ENCODE measurements at places on chromosomes 6 and 20.

- no peak for DNase-seq
Observed at GRCh38 chr6:131443514-131443913, 129.5 kb upstream of the ARG1 start.

GRCh38 chr6:6384520-6384919 is 64.1 kb upstream of the F13A1 start:
- DNase-seq = no peak

- DNase-seq = no peak
Observed at GRCh38 chr20:48203252-48203651, 418.0 kb upstream of the SULF2 start.

DNA sequence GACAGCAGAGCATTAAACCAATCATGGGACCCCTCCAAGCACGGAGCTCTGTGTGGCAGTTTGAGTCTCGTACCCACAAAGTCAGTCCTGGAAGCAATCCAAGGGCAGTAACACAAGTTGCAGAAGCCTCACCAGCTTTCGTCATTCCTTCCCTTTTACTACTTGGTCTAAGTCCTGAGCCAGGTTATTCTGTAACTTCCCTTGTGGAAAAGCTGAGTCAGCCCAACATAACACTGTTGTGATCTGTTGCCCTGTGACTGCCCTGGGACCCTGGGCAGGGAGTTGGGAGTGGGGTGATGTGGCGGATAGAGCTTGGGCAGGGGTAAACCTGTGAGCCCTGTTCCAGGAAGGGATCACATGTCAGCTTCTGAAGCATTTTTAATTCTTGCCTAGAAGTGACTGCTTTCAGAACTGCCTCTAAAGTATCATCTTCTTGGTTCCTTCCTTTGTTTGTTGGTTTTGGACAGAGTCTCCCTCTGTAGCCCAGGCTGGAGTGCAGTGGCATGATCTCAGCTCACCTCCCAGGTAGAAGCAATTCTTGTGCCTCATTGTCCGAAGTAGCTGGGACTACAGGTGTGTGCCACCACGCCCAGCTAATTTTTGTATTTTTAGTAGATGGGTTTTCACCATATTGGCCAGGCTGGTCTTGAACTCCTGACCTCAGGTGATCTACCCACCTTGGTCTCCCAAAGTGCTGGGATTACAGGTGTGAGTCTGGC is 183.7 kb upstream of the JAG1 start:
- peak; percentile 73 for DNase-seq

DNA sequence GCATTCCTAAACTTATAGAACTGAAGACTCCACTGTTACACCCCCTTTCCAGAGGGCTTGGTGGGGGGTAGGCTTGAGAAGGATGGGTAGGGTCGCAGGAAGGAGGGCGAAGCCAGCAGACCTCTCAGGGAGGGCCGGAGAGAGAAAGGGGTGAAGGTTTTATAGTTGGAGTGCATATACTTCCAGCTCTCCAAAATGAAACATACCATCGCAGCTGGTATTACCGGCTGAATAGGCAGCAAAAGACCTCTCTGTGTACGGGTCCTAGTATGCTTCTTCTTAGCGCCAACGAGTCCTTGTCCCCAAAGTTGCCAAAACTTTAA is 1.0 kb upstream of the VGLL2 start:
- no peak for DNase-seq

- DNase-seq = no peak
Observed at GRCh38 chr6:148509119-148509799, 166.6 kb downstream of the SASH1 start.
